ENCODE measurements at places on chromosomes 1 and 21.

GRCh38 chr1:159173320-159173719 lies 1.9 kb downstream of the CADM3 start:
- no peak for DNase-seq

- DNase-seq = no peak
Measured at GRCh38 chr1:41758500-41758899, 160.2 kb downstream of the HIVEP3 start.

- no peak for DNase-seq
Measured at GRCh38 chr1:42152907-42153600, at the start of gene GUCA2B. TSS of gene GUCA2B (plus strand) at chr1:42153410. CDS start at chr1:42153451, 41 bp downstream.

DNA sequence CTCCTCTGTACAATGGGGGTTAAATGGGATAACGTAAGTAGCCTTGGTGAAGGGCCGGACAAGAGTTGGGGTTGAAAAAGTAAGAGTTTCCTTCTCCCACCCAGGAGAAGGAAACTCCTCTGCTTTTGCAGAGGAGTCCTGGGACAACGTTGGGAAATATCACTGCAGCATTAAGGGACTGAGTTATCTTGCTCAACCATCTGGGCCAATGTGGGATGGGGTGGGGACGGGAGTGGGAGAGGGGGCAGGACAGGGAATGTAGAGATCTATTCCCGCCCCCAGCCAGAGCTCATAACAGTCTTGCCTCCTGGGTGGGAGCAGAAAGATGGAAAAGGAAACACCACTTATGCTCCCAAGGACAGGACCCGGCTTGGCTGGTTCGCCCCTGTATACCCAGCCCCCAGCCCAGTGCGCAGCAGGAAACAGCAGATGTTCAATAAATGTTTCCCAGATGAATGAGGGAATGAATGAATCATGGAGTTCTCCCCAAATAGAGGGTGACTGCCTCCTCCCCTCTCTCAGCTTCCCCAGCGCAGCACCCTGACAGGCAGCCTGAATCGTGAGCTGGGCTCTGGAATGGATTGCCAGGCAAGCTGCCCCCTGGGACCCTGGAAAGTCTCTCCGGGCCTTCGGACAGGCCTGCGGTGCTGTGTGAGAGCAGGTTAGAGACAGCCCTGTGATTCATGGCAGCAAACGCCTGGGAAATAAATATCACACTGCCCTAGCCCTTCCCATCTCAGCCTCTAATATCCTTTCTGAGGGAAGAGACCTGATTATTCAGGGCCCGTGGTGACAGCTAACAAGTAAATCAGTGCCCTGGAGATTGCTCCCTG lies 24.8 kb downstream of the FBXO2 start:
- no peak for DNase-seq

- no peak for DNase-seq
Measured at GRCh38 chr1:188169971-188170370, 1341.2 kb downstream of the PLA2G4A start.

GRCh38 chr1:55338448-55338820 lies 123.3 kb upstream of the USP24 start:
- DNase-seq = no peak

DNA sequence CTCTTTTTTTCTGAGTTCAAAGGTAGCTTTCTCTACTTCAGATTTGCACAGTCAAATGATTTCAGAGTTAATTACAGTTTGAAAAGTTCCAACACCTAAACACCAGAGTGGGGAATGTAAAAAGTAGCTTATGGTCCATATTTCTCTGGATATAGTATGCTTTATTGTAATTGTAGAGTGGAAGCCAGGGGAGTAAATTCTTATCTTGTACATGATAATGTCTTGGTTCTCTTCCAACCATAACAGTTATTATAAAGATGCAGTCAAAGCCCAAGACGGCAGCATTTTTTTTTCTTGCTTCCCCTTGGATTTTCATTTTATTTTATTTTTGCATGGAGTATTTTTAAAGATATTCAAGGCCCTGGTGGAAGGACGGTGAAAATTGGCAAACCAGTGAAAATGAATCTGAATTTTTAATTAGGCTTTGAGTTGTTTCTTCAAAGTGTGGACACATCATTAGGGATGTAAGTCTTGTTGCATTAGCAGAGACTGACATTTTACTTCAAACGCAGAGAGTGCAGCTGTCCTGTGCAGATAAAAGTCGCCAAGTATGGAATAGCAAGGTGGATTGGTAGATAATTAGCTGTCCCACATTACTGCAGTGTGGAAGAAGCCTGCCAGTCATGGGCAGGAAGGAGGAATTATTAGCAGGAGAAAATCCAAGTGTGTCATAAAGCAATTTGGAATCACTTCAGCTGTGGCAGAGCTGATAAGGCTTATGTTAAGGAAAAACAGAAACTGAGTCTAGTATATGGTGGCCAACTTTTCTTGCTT lies 11.3 kb downstream of the CACHD1 start:
- no peak for DNase-seq

DNA sequence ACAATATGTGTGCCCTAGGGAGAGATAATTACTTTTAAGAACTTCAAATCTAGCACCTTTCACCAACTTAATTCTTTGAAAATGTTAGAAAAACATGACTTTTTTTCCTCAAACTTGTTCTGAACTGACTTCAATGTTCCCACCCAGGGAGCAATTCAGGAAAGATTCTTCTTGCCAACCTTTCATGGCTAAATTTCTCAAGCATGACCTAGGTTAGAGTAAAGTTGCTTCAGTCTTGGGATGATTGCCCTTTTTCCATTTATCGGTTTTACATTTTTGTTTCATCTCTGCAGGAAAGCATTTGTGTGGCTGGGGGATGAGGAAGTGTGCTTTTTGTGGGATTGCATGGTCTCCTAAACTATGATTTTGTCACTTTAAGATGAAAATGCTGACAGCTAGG lies 647.7 kb downstream of the LTN1 start:
- DNase-seq = no peak

DNA sequence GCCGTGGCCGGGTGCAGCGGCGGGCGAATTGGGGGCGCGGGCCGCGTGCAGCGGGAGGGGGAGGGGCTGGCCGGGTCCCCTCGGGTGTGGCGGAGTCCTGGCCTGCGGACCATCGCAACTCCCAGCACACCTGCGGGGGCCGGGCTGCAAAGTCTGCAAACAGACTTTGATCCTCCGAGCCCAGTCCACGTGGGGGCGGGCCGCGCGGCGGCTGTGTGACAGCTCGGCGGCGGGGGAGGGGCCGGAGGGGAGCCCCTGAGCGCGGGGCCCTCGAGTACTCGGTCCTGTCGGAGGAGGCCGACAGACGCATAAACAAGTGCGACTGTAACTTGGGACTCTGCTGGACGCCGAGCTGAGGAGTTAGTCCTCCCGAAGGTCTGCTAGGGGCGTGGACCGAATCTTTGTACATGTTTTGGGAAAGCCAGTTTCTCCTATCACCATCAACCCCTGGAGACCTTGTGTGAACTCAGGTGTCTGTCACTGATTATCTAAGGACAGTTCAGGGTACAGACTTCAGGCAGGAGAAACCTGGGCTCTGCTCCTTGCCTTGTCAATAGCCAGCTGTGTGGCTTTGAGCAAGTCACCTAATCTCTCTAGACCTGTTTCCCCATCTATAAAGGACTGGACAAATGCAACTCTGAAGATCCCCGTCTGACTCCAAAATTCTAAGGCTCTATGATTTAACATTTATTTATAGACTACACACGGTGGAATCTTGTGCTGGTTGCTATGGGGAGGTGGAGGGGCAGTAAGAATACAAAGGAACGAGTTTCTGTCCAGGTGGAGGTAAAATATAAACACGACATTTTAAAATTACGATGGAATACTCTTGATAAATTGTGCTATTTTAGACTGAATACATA lies 710 bp upstream of the SLC30A1 start:
- no peak for DNase-seq

DNA sequence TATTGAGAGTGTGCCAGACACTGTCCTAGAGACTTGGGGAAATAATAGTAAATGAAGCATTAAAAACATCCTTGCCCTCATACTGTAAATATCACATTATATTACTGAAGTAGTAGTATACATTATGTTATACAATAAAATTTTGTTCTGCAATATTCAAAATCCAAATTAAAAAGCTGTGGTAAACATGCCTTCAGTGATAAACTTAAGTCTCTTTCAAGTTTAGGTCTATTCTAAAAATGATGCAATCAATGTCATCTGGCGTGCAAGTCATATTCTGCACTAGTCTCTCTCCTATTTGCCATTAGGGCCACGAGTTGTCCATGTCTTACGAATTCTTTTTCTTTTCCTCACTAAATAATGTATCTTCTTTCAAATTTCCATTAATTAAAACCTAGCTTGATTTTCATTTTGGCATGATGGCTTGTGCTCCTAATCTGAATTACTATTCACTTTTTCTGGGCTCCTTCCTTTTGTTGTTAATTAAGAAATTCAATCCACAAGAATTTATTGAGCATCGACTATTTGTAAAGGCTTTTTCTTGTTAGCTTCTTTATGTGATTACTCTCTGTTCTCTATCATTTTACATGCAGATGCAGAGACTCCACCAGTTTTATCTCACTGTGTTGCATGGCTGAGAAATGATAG lies 130.7 kb downstream of the COQ8A start:
- no peak for DNase-seq

GRCh38 chr1:5980314-5981008 lies 11.8 kb downstream of the NPHP4 start:
- DNase-seq = no peak

DNA sequence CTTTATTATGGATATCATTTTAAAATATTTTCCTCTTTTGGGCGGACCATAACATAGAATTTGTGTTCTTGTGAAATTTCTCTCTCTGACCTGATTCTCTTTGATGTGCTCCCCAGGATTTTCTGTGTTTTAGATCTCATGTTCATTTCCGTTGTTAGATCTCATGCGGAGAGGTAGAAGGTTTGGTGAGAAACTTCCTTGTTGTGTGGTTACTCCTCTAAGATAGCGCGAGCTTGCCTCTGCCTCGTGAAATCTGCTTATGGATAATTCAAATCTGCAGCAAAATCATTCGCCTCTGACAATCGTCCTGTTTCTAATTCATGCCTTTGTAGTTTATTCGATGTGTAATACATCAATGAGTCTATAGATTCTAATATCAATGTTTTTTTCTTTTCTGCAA lies 580.4 kb downstream of the USP25 start:
- DNase-seq = no peak

- no peak for DNase-seq
Measured at GRCh38 chr1:175274368-175274767, 81.8 kb upstream of the KIAA0040 start.

DNA sequence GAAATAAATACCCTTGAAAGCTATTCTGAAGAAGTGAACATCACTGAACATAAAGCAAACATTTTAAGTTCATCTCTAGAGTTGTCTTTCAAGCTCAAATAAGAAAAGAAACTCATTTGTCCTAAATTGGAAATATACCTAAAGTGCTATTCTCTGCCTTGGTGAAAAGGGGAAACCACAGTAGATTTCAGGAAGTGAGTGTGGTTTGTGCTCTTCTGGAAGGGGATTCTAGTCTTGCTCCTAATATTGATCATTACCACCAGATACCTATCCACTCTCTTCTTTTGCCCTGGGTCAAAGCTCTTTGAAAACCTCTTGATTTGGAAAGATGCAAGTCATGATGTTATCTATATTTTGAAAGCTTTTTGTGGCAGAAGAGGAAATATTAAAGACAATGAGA lies 798.1 kb downstream of the ADGRL2 start:
- DNase-seq = no peak

DNA sequence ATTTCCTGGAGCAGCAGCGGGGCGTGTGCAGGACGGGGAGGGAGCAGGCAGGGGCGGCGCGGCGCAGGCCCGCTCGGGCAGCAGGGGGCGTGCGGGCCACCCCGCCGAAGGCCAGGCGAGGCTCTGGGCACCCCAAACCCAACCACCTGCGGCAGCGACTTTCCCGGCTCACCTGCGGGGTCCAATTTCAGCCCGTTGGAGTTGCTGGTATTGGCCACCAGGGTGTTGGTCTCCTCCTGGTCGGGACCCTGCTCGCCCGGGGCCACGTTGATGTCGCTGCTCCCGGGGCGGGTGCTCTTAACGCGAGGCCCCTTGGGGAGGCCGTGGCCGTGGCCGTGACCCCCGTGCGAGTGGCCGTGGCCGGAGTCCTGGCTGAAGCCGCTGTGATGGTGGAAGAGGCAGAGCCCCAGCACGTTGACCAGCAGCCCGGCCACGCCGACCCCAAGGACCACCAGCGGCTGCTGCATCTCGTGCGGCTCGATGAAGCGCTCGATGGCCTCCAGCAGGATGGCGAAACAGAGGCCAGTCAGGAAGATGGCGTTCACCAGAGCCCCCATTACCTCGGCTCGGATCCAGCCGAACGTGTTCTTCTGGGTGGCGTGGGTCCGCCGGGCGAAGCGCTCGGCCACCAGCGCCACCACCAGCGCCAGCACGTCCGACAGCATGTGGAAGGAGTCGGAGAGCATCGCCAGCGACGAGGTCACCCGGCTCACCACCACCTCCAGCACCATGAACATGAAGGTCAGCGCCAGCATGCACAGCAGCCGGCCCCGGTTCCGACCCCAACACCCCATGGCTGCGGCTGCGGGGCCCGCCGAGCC lies 932 bp downstream of the SLC30A1 start:
- DNase-seq = peak; percentile 72

DNA sequence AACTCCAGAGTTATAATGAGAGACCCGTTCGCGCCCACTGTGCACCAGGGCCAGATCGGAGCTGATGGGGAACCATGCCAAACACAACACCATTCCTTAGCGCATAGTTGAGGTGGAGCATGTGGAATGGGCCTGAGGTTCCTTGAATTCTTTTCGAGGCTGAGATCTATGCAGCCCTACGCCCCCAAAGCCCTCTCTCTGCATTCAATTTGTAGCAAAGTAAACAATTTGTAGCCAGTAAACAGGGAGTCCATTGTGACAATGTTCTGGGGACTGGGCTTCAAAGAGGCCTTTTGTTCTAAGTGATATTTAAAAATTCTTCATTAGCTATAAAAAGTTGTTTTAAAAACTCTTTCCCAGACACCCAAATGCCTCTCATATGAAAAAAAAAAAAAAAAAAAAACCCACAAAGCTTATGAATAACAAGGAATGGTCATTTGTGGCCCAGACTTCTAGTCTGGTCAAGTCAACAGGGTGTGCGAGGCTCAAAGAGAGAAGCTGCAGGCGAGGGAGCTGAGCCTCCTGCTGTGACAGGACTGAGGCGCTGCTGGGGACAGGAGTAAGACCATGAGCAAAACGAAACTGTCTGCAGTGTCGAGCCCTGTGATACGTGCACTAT lies 30.6 kb upstream of the KCNE2 start:
- no peak for DNase-seq

- no peak for DNase-seq
Measured at GRCh38 chr1:78370779-78371482, 119.8 kb upstream of the PTGFR start.
